ENCODE measurements at places on chromosomes 7 and 10. TPM values are rescaled to one million over a fixed set of nuclear protein-coding genes. Genes with fewer than 3 reads are reported as not detected.

CUBN gene
- 31.0 TPM for total RNA-seq

CC2D2B gene
- 1.2 TPM for total RNA-seq

CD36 gene
- 164 TPM for total RNA-seq

ERVW-1 gene
- total RNA-seq, result not detected

CLRN3 gene
- total RNA-seq, result not detected

AGR2 gene
- total RNA-seq, result 23.9 TPM

CXCL12 gene
- total RNA-seq, result 32.4 TPM

HECW1 gene
- total RNA-seq, result 4.7 TPM

GARS1 gene
- 78.3 TPM for total RNA-seq

CDH23 gene
- 3.7 TPM for total RNA-seq

LOXL4 gene
- total RNA-seq, result 15.2 TPM

GCK gene
- total RNA-seq, result not detected

TDRD1 gene
- total RNA-seq, result 0.22 TPM

NXPH1 gene
- not detected for total RNA-seq

PCGF6 gene
- total RNA-seq, result 5.8 TPM

SEC31B gene
- 6.6 TPM for total RNA-seq

COBL gene
- 19.3 TPM for total RNA-seq

MMRN2 gene
- 45.1 TPM for total RNA-seq

TMEM213 gene
- not detected for total RNA-seq

PPP1R9A gene
- total RNA-seq, result 38.8 TPM

SPDYE6 gene
- not detected for total RNA-seq

ICA1 gene
- 21.0 TPM for total RNA-seq

GBX1 gene
- total RNA-seq, result not detected

OR2A5 gene
- total RNA-seq, result not detected

LIPF gene
- total RNA-seq, result not detected

PIK3CG gene
- total RNA-seq, result 4.3 TPM

CAV2 gene
- total RNA-seq, result 210 TPM

CCL24 gene
- total RNA-seq, result not detected

CTTNBP2 gene
- total RNA-seq, result 19.4 TPM

AFAP1L2 gene
- total RNA-seq, result 323 TPM

HMX3 gene
- not detected for total RNA-seq

ZNF804B gene
- 29.7 TPM for total RNA-seq

FAM25A gene
- total RNA-seq, result not detected

PRKCQ gene
- 32.2 TPM for total RNA-seq

NPC1L1 gene
- not detected for total RNA-seq

GPC2 gene
- total RNA-seq, result not detected

KCP gene
- total RNA-seq, result 0.54 TPM

OR6B1 gene
- total RNA-seq, result not detected

AKR1C3 gene
- 73.6 TPM for total RNA-seq

EPO gene
- not detected for total RNA-seq

SRRM3 gene
- total RNA-seq, result 6.4 TPM

METTL27 gene
- 5.5 TPM for total RNA-seq

PRXL2A gene
- 68.2 TPM for total RNA-seq

CHRM2 gene
- total RNA-seq, result not detected

TMEM236 gene
- total RNA-seq, result 0.67 TPM

RSBN1L gene
- total RNA-seq, result 39.5 TPM

TYW1B gene
- 7.4 TPM for total RNA-seq

CNPY1 gene
- total RNA-seq, result not detected

GBF1 gene
- 34.0 TPM for total RNA-seq

CTAGE4 gene
- 27.4 TPM for total RNA-seq

CH25H gene
- total RNA-seq, result not detected

GFRA1 gene
- 4.6 TPM for total RNA-seq

Data from thyroid gland (tissue), 4 donors.